Cortex of kidney (tissue), 1 donor: ENCODE measurements at places on chromosomes 4 and X.

GRCh38 chrX:42422961-42423360, 355.0 kb downstream of the PPP1R2C start:
- no peak for DNase-seq

DNA sequence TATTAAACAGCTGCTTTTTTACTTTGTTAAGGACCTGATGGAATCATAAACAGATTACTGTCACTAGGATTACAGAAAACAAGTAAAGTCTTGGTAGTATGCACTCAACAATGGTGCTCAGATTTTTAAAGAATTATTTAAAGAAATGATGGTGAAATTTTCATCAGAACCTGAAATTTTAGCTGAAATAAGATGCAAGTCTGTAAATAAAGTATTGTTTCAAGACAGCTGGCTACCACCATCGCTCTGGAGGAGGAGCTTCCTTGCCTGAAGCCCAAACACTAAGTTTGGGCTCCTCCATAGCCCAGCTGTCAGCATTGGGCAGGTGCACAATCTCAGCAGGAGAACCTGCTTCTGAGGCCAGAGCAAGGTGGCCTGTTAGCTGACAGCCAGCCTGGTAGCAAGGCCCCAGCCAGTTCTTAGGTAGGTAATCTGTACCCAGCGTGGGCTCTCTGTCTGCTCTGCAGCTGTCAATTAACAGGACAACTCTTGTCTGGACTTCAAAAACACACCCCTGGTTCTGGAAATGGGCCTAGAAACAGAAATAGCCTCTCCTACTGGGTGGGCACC, 4.6 kb downstream of the GAB1 start:
- DNase-seq, result no peak

- DNase-seq, result no peak
These were observed 4.3 kb upstream of the CLNK start for GRCh38 chr4:10688846-10689245.

- no peak for DNase-seq
These were observed 328.8 kb upstream of the GATB start for GRCh38 chr4:152089584-152089983.

- DNase-seq, result no peak
These were observed 16.4 kb downstream of the NAAA start for GRCh38 chr4:75924309-75924827.

DNA sequence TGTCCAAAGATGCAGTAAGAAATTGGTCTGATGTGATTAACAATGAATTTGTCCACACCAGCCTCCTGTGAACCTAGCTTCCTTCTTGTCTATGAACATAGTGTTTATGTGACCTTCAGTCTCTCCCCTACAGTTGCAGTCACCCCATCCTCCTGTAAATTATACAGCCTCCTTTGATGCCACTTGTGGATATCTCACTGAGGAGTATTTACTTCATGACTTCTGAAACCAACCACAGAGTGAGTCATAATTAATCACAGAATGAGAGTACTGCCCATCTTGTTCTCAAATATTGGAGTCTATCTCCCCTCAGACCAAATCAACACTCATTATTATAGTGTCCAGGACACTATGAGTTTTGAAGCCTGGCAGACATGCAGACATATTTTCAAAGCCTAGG, 27.3 kb upstream of the XAGE2 start:
- no peak for DNase-seq

DNA sequence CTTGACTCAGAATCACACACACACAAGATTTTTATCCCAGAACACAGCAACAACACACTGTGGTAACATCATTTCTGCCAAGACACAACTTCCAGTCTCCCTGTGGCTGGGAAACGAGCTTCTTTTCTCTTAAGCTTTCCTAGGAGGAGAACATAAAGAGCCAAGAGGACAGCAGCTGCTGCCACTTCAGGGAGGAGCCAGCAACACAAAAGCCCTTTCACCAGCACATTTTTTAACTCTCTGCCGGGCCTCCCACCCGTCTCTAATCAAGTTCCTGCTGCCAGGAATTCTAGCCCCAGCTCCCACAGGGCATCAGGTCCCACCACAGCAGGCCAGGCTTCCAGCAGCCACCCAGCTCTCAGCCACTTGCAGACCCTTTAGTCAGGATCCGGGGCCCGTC, 22.4 kb downstream of the FAT1 start:
- DNase-seq, result no peak

DNA sequence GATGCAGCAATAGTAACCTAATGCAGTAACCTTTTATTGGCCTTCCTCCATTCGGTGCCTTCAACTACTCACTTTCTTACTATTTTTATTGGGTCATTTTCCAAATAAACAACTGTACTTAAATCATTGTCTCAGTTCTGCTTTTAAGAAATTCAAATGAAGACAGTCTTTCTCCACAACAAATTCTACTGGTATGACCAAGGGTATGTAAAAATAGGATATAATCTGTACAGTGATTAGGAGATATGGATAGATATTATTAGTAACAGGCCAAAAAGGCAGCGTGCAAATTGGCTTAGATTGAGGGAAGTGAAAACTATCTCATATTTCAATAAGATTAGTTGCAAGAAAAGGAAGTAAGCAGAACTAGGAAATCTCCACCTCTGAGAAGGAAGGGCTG, 177.4 kb upstream of the PPP1R2C start:
- DNase-seq, result no peak

GRCh38 chrX:40005292-40006011, 92.3 kb downstream of the BCOR start:
- no peak for DNase-seq

- DNase-seq, result no peak
These were observed 22.3 kb upstream of the AASDH start for GRCh38 chr4:56409511-56410090.

- no peak for DNase-seq
These were observed 25.7 kb downstream of the SLITRK2 start for GRCh38 chrX:145843146-145843904.

DNA sequence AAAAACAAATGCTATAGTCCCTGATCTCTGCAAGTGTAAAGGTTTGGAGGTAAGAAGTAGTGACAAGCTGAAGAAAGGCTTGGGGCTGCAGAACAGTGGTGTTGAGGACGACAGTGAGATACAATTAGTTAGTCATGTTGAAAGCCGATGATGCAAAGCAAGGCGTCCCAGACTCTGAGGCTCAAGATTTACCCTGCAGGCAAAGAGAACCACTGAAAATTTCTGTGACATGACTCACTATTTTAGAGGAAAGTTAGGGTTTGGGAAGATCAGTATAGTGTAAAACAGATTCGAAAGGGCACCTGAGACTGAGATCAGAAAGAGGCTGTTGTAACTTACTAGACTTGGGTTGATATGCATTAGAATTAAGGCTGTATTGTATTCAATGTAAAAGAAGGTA, 281.3 kb upstream of the FTHL17 start:
- DNase-seq, result no peak

DNA sequence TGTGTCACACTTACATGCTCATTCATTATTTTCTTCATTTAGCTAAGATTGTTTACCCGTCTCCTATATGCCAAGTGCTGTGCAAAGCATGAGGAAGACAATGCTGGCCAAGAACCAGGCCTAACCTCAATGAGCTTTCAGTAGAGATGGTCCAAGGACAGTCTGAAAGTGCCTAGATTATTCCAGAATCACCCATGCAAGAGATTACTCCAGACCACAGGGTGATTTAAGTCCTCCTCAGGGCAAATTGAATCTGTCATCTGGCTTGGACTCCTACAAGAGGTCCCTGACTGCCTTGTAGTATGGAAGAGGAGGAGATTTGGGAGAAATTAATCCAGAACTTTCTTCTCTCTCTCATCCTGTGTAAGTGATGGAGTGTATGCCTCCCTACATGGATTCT, 99.4 kb upstream of the NDP start:
- no peak for DNase-seq

- no peak for DNase-seq
These were observed 10.0 kb downstream of the QRFPR start for GRCh38 chr4:121370729-121371325.

GRCh38 chrX:133726211-133726630, 259.2 kb downstream of the GPC3 start:
- no peak for DNase-seq

- DNase-seq, result no peak
These were observed 1.1 kb upstream of the HDAC6 start for GRCh38 chrX:48800574-48801279.

DNA sequence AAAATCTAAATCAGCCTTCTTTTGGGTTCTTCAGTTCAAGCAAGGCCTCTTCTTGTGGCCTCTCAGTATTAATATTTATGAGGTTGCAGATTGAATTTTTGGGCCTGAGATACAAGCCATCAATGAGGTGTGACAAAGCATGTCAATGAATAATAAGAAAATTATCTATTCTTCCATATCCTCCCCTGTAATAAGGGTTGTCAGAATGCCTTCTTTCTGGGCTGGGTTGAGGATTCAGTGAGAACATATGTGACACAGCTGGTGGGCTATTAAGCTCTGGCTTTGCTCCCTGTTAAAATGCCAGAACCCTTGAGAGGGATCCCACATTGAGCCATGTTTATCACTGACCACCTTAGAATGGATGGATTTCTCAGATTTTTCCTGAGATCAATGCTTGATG, 187.2 kb downstream of the AR start:
- no peak for DNase-seq

DNA sequence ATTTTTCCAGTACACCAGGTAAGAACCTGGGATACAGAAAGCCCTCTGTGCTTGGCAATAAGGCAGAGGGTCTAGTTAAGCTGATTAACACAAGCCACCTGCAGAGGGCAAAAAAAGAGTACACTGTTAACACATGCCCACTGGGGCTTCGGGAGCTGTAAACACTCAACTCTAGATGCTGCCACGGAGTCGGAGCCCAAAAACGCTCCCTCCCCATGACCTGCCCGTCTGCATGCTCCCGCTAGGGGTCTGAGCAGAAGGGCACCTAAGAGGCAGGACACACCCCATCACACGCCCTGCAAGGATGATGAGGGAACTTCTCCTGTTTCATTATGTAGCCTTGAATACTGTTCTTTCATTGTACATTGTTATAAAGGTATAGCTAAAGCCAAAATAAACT, 715.6 kb upstream of the AADAT start:
- no peak for DNase-seq

DNA sequence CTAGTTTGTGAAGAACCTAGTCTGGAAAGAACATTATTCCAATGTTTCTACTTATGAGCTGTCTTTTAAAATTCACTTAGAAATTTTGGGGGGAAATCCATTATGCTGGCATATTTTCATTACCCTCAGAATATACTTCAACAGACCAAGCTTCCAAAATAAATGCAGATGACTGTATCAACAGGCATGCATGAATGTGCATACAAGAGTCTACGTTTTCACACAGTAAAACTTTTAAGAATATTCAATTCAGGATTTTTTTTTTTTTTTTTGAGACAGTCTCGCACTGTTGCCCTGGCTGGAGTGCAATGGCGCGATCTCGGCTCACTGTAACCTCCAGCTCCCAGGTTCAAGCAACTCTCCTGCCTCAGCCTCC, 49.7 kb downstream of the ABCG2 start:
- DNase-seq, result no peak

DNA sequence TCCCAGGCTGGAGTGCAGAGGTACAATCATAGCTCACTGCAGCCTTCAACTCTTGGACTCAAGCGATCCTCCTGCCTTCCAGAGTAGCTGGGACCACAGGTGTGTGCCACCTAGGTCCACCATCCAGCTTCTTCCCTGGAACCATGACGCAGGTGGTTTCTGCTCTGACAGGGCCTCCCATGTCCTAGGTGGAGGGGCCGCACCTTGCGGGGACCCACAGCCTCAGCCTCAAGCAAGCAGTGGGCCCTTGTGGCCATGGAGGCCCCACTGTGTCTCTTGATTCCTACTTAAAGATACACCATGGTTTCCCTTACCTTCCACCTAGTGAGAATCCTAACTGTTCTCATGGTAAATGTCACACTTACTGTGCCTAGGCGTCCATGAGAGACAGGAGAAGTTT, 6.9 kb upstream of the GPR78 start:
- no peak for DNase-seq

DNA sequence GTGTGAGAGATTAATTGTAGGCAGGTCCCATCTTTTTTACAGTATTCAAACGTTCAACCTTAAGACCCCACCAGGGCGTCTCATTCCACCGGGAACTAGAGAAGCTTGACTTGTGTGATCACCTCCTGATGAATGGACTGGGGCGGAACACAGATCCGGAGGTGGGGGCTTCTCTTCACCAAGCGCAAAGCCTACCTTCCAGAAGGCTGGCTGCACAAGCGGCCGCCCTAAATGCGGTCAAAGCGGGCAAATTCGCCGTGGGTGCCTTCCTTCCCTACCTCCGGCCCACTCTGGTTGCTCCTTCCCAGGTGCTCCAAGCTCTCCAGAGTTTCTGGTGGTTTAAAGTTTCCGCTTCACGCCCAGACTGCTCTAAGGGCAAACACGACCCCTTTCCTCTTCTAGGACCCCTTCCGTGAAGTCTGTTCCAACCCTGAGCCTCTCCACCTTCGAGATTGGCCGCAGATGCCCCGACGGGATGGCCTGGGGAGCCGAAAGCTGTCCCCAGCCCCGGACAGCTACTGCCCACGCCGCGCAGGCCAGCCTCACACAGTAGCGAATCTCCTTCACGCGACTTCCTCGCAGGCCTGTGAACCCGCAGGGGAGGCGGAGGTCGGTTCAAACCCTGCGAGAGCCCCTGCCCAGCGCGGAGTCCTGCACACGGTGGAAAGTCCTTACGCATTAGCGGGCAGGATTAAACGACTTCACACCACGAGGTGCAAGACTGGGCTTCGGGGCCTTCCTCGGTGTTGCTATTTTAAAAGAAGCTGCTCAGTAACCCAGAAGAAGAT, 1.6 kb upstream of the WWC2 start:
- DNase-seq, result no peak

GRCh38 chr4:186789651-186790050, 66.0 kb upstream of the FAT1 start:
- DNase-seq, result no peak

GRCh38 chr4:8859550-8860095, 12.0 kb downstream of the HMX1 start:
- no peak for DNase-seq

DNA sequence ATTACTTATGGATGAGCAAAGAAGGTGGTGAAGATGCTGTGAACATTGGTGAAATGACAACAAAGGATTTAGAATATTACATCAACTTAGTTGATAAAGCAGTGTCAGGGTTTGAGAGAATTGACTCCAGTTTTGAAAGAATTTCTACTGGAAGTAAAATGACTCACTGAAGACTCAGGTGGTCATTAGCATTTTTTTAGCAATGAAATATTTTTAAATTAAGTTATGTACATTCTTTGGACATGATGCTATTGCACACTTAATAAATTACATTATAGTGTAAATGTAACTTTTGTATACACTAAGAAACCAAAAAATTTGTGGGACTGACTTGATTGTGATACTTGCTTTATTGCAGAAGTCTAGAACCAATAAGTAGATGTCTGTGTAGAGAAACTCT, 56.9 kb downstream of the USO1 start:
- DNase-seq, result no peak

- DNase-seq, result no peak
These were observed 29.3 kb downstream of the AFAP1 start for GRCh38 chr4:7910263-7910896.

GRCh38 chrX:68492583-68492982, 6.3 kb upstream of the YIPF6 start:
- no peak for DNase-seq

DNA sequence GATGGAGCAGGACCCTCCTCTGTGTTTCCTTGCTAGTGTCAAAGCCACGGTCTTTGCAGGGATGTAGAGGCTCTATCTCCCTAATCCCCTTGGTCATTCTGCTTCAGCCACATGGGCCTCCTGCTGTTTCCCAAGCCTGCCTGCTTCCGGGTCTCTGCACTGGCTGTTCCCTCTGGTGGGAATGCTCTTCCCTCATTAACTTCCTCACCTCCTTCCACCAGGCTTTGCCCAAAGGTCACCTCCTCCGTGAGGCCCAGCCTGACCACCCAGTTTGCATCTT, 56.6 kb downstream of the ABLIM2 start:
- DNase-seq, result no peak
